ENCODE measurements at places on chromosomes 2 and 18.

- no peak for DNase-seq
Measured at GRCh38 chr18:21335927-21336488, 94.0 kb downstream of the GREB1L start.

- peak; percentile 8 for DNase-seq
Measured at GRCh38 chr2:7363906-7364305, 446.7 kb downstream of the RNF144A start.

DNA sequence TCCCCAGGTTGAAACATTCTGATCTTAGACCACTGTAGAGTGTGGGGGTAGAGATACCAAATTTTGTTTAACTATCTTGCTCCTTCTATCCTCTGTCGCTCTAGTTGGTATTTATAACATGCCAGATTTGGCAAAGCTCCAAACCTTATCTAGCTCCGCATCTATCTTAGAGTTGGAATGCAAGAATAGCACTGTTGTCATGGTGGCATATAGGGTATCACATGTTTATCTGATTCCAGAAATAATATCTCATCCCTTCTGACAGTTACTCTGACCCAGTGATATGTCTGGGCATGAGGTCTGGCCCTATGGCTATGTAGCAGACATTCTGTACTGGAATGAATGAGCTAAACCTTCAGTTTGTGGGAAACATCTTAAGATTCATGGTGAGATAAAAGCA is 51.7 kb downstream of the CABYR start:
- no peak for DNase-seq

DNA sequence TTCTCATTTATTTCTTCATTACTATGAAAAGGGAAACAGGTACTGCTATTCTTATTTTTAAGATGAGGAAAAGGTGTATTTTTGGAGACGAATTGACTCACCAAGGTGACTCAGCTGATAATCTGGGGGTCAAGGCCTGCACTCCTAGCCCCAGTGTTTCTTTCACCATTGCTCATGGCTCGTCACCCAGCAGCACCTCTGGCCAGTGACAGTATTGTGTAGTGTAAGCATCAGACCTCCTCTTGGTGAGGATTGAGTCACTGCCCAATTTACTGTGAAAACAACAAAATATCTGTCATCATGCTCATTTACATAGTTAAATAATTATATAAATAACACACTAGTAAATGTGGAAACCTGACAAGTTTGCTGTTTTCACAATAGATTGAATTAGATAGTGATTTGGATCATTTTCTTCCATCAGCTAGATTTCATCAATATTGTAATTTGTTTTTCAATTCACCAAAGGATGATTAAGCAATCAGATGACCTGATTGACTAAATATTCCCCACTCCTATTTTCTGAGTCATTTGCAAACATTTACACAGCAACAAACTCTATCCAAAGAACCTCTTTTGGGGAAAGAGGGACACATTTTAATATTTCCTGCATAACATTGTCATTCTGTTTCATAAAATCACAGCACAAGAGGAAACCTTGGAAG is 492.8 kb upstream of the RAB12 start:
- no peak for DNase-seq

GRCh38 chr2:147665105-147665504 is 179.7 kb upstream of the ACVR2A start:
- no peak for DNase-seq

- no peak for DNase-seq
Measured at GRCh38 chr2:135993421-135993820, 8.0 kb upstream of the DARS1 start.

DNA sequence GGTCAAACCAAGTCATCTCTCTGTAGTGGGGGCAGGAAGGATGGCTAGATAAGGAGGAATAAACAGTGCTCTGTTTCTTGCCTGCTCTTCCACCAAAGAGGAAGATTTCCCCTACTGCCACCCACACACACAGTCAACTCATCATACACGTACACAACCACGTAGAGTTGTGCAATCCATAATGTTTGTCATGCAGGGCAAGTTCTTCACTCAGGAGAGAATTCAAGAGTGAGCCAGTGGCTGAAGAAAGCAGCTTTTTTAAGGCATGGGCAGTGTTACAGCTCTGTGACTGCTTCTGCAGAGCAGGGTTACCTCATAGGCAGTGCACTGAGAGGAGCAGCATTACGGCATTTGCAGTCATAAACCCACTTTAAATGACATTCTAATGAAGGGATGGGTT is 283.0 kb downstream of the RND3 start:
- peak; percentile 79 for DNase-seq

- DNase-seq, result no peak
Measured at GRCh38 chr18:61820882-61821281, 71.9 kb downstream of the RNF152 start.

DNA sequence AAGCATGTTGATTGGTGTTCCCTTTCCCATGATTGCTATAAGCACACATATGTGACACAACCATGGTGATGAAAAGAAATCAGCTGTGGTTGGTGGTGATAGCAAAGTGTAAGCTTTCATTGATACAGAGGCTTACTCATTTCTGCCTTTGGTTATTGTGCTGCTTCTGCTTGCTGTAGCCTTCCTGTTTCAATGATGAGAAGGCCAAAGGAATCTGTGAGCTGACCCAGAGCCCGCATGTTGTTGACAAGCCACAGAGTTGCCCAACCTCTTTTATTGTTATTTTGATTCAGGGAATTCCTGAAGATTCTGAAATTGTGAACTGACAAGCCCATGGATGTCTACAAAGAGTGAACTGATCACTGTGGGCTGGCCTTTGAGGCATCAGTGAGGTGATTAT is 164.4 kb downstream of the TMEFF2 start:
- DNase-seq, result no peak

DNA sequence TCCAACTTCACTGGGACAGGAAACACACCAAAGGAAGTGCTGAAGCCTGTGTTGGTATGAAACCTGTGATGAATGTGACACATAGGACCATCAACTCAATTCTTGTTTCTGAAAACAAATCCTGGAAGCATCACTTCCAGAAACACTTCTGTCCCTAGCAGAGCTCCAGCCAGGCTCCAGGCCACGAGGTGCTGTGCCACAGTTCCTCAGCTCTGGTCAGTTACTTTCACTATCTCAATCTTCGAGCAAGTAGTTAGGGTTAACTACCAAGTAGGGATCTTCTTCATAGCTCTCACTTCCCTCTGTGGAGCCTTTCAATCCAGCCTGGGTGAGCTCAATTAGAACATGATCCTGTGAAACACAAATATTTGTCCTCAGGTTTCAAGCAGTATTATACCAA is 3.6 kb upstream of the LCT start:
- DNase-seq, result no peak

GRCh38 chr2:112141626-112142007 is 3.4 kb downstream of the FBLN7 start:
- DNase-seq, result no peak

DNA sequence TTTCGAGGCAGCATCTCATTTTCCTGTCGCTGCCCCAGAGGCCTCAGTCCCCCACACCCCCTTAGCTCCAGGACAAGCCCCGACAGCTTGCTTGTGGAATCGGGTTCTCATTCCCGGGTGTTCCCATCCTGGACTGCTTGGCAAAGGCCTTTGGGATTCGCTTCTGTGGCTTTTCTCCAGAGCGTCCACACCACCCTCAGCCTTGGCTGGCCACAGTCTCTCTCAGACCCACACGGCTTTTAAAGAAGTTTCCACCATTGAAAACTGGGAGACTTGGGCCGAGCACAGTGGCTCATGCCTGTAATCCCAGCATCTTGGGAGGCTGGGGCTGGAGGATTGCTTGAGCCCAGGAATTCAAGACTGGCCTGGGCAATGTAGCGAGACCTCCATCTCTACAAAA is 2.7 kb downstream of the ESPNL start:
- no peak for DNase-seq

- no peak for DNase-seq
Measured at GRCh38 chr2:80429251-80429650, 124.7 kb upstream of the LRRTM1 start.

DNA sequence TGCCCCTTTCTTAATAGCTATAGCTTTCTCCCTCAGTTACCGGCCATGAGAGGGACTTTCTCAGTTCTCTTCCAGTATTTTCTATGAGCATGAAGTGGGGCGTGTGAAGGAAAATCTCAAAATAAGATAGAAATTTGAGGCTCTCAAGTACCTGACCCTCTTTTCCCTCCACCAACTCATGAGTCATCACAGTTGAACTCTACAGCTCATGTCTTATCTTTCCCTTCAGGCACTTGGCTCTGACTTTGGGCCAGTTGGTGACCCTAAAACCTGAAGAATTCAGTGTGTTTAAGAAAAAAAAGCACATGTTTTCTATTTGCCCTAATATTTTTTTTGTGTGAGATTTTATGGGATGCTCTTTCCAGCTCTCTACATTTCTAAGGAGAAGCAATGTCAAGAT is 896.7 kb upstream of the ZEB2 start:
- no peak for DNase-seq

- no peak for DNase-seq
Measured at GRCh38 chr2:165924946-165925345, 28.6 kb downstream of the TTC21B start.

- DNase-seq, result peak; percentile 99
Measured at GRCh38 chr2:191486584-191487320, 191.2 kb upstream of the NABP1 start.

- DNase-seq, result peak; percentile 70
Measured at GRCh38 chr2:55109219-55109891, 59.1 kb upstream of the RTN4 start.

- no peak for DNase-seq
Measured at GRCh38 chr2:28155627-28156026, 237.0 kb upstream of the FOSL2 start.

- no peak for DNase-seq
Measured at GRCh38 chr2:10238396-10238795, 64.3 kb upstream of the HPCAL1 start.

- DNase-seq, result no peak
Measured at GRCh38 chr2:1638281-1638860, 105.9 kb downstream of the PXDN start.

DNA sequence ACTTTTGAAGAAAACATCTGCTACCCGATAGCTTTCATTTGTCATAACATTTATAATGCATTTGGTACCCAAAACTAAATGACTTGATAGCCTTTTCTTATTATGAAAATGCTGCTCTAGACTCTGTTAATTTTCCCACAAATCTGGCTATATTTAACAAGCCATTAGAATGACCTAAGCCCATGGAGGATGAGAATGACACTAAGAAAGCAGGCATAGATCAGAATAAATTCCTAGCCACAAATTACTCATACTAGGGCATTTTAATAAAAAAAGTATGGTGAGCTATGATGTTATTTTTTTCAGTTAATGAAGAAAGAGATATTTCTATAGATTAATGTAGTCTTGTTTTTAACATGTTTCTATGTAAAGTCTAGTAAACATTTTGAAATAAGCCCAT is 1728.3 kb downstream of the SUCLG1 start:
- DNase-seq, result peak; percentile 40

DNA sequence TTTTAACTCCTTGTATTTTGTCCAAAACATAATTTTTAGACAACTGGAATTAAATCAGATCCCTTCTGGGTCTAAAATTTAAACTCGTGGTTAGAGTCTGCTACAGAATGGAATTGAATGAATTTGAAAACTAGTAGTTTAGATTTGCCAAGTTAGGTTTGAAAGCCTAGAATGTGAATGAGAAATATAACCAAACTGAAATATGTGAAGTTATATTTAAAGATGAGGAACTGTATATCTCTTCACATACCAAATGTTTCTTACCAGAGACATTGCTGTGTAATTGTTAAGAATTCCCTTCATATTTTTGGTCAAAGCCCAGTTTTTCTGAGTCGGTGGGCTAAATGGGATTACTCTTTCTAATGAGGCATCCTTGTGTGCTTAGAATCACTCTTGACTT is 74.2 kb downstream of the LPIN1 start:
- peak; percentile 47 for DNase-seq

DNA sequence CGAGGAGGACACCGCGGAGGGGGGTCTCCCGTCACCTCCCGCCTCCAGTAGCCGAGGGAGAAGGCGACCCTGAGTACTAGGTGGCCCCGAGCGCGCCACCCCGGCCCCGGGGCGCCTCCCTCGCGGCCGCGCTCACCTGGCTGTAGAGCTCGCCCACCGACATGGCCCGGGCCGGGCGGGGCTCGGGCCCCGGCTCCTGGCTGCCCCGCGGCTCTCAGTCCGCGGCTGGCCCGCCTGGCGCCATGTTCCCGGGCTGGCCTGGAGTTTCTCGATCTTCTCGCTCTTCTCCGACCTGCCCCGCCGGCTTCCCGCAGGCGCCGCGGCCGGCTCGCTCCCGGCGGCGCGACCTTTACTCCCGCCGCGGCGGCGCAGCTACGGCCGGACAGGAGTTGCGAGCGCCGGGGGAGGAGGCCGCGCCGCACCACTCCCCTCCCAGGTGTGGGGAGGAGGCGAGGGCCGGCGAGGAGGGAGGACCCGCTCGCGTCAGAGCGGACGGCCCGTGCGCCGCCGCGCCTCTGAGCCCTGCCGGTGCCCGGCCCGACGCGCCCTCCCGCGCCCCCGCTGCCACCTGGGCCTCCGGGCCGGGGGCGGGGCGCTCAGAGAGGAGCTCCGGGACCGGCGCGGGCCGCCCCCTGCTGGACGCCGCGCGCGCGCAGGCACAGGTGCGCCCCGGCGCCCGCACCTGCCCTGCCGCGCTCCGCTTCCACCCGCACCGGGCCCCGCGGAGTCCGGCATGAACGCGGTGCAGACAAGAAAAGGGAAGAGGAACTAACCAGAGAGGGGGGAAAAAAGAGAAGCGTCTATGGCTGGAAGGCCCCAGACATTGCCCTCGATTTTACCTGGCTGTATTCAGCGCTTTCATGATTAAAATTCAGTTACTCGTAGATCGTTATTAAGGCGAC is at the start of gene MYO5B:
TSS of gene MYO5B (minus strand) at position 517 of the 902 bp plus-strand sequence. CDS start at position 163, 354 bp downstream.
- DNase-seq, result no peak

DNA sequence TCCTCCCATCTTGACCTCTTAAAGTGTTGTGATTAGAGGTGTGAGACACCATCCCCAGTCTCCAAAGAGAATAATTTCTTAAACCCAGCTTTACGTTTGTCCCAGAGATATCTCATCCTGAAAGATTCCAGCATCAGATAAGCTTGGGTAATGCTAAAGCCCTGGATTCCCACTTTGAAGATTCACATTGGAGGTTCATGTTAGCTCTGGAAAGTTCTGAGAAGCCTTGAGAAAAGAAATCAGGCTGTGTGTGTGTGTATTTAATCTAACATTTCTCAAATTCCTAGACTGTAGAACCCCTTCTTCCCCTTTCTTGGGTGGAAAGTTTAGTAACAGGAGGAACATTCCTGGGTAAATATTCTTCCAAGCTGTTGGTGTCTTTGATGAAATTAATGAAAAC is 18.0 kb downstream of the ZNF532 start:
- peak; percentile 47 for DNase-seq

DNA sequence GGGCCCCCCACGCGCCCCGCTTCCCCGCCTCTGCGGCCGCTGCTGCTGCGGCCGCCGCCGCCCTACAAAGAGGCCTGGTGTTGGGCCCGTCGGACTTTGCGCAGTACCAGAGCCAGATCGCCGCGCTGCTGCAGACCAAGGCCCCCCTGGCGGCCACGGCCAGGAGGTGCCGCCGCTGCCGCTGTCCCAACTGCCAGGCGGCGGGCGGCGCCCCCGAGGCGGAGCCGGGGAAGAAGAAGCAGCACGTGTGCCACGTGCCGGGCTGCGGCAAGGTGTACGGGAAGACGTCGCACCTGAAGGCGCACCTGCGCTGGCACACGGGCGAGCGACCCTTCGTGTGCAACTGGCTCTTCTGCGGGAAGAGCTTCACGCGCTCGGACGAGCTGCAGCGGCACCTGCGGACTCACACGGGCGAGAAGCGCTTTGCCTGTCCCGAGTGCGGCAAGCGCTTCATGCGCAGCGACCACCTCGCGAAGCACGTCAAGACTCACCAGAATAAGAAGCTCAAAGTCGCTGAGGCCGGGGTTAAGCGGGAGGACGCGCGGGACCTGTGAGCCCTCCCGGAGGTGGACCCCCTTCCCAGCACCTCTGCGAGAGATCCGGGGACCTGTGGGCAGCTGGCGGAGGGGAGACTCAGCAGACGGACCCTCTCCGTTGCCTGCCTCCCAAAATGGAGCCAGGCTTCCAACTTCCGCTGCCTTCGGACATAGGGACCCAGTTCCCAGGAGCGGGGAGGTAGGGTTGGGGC is 1.9 kb downstream of the SP5 start:
- peak; percentile 22 for DNase-seq
